ENCODE measurements at places on chromosomes 11 and 22. TPM values are rescaled to one million over a fixed set of nuclear protein-coding genes. Genes with fewer than 3 reads are reported as not detected.

- DNase-seq: no peak
These were observed 17.9 kb upstream of the ADA2 start for GRCh38 chr22:17237038-17237668.

GRCh38 chr11:695288-695537, 191 bp upstream of the DEAF1 start:
- DNase-seq: peak; percentile 93

GRCh38 chr22:36811094-36811800, 5.6 kb downstream of the PVALB start:
- DNase-seq: no peak

- DNase-seq: no peak
These were observed 207.0 kb downstream of the MN1 start for GRCh38 chr22:27594474-27595134.

- DNase-seq: no peak
These were observed 53.1 kb downstream of the PACSIN2 start for GRCh38 chr22:42961810-42962209.

GRCh38 chr11:11691296-11692151, 69.7 kb upstream of the GALNT18 start:
- DNase-seq: no peak

DNA sequence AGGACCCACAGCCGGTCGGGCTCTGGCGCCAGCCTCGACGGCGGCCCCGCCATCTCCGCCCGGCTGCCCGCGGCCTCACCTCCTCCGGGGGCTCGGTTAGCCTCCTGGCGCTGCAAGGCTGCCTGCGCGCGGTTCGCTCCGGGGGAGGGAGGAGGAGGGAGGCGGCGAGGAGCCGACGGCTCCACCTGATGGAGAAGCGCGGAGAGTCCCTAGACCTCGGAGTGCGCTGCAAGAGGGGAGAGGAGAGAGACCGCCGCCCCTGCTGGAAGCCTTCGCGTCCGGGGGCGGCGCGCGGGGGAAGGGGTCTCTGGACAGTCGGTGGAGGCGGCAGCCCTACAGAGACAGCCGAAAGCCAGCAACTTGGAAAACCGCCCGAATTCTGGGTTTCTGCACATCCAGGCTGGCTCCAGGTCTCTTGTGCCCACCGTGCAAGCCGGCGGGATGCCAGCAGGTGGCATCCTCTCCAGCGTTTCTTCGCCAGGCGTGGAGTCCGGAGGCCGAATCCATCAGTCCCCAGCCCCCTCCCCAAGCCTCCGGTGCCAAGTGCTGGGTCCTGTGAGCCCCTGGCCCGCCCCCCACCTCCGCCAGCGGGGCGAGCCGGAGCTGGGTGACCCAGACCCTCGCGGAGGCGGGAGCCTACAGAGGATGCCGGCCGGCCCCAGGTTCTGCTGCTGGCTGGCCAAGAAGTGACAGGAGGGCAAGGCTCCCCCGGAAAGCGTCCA, 2.9 kb upstream of the KIRREL3 start:
- no peak for DNase-seq

DNA sequence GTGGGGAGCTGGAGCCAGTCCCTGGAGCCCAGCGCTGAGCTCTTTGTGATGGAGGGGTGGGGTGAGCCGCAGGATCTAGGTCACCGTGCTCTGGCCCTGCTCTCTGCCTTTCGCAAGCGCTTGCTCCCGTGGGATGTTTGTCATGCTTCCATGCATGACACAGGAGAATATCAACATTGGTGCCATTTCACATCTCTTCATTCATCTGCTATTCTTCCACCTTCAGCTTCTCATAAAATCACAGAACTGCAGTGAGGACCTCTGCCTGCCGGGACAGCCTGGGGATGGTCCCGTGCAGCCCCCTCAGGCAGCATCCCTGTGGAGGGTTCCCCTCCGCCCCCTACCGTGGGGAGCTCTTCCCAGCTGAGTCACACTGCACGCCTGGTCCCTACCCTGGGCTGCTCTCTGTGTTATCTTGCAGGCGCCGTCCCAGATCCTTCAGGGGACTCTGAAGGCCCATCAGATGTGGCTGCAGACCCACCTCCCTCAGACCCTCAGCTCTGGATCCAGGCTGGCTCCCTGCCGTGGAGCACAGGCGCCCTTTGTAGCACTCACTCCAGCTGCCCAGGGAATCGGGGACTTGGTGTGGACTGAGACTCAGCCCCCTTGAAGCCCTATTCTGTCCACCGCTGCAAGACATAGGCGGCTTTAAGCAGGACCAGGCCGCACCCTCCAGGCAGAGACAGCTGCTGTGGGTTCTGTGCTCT, 5.1 kb upstream of the SEPTIN5 start:
- DNase-seq: no peak

The LYVE1 gene
- polyA plus RNA-seq: 73.4 TPM

The CDC45 gene
- 18.3 TPM for polyA plus RNA-seq

The TTC36 gene
- 0.93 TPM for polyA plus RNA-seq

The EXPH5 gene
- 4.0 TPM for polyA plus RNA-seq

The SAA2 gene
- not detected for polyA plus RNA-seq

The CCDC73 gene
- polyA plus RNA-seq: 0.34 TPM
